ENCODE measurements at places on chromosomes 3 and 15.

DNA sequence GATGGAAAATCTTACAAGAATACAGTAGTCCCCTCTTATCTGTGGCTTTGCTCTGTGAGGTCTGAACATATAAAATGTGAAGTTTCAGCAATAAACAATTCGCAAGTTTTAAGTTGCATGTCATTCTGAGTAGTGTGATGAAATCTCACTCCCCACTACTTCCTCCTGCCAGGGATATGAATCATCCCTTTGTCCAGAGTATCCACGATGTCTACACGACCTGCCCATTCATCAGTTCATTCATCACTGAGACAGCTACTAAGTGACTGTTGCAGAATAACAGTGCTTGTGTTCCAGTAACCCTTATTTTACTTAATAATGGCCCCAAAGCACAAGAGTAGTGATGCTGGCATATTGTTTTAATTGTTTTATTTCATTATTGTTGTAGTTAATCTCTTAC is 489.2 kb upstream of the UBE2E2 start:
- no peak for DNase-seq

DNA sequence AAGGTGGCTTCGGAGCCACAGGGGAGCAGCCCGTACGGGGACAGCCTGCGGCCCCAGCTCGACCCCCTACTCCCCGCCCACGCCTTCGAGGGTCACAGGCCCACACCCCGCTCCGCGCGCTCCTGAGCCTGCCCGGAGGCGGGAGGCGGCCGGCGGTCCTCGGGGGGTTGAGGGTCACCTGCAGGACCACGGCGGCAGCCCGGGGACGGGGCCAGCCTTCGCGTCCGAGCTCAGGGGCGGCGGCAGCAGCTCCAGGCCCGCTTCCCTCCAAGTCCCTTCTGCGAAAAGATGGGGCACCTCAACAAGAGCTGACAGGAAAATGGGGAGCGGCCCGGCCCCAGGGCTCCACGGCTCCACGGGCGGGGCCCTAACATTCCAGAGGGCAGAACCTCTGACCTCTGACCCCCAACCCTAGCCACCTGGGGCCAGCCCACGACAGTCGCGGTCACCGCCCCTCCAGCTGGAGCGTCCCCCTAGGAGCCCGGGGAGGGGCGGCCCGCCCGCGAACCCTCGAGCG is 428 bp downstream of the LYSMD4 start:
- DNase-seq: no peak

DNA sequence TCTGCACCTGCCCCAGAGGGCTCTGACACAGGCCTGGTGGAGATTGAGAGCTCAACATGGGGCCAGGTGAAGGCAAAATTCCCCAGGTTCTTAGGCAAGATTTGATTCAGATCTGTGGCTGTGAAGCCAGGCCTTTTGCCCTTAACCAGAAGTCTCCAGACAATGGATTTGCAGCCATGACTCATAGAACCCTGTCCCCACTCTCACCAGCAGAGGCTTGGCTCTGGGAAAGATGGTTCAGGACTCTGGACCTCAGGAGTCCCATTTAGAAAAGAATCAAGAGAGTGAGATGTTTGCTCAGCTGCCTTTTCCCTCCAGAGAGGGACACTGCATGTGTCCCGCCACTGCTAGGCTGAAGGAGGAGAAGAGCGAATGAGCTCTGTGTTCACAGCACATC is 361.4 kb upstream of the ICE2 start:
- DNase-seq: no peak

- DNase-seq: no peak
Observed at GRCh38 chr3:173825730-173826129, 428.2 kb downstream of the NLGN1 start.

DNA sequence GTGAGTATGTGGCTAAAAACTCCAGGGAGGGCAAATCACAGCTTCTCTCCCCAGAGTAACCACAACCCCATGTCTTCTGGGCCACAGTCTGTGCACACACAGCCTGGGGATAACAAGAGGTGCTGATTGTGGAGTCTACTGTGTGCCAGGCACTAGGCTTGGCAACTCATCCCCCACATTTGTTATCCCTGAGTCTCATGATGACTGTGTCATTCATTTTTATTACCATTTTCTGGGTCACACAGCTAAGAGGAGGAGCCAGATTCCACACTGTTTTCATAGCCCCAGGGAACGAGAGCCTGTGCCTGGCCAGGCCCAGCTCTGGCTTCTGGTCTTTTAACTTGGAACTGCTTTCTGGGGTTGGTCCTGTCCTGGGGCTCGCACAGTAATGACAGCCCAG is 34.5 kb downstream of the ESYT3 start:
- no peak for DNase-seq

DNA sequence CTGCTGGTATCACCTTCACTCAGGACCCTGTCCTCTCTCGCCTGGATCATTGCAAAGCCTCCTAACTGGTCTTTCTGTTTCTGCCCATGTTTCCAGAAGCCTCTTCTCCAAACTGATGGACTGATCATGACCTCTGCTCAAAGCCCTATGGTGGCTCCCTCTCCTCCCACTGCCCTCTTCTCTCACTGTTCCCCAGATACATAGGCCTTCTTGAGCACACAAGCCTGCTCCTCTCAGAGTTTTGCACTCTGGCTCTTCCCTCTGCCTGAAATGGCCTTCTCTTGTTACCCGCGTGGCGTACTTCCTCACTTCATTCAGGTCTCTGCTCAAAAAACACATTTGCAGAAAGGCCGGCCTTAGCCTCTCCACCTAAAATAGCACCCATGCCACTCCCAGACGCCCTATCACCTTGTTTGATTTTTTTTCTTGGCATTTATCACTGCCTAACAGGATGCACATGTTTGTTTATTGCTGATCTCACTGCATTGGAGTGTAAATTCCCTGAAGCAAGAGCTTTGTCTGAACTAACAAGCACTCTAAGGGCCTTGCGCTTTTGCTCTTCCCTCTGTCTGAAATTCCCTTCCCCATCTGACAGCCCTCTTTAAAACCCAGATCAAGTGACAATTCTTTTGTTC is 1.4 kb upstream of the ETFA start:
- no peak for DNase-seq

DNA sequence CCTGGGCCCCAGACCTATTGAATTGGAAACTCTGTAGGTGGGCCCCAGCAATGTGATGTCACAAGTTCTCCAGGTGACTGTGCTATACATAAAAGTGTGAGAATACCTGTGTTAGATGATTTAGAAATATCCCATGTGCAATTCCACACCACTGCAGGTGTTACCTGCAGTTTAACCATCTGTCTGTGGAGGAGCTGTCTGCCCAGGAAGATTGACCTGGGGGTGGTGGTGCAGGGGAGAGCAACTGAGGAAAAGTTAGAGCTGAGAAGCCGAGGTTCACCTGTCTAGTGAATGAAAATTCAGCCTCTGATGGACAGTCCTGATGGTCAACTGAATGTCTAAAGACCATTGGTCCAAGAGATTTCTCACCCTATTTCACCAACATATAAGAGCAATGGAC is 132.2 kb upstream of the SLC24A5 start:
- no peak for DNase-seq

DNA sequence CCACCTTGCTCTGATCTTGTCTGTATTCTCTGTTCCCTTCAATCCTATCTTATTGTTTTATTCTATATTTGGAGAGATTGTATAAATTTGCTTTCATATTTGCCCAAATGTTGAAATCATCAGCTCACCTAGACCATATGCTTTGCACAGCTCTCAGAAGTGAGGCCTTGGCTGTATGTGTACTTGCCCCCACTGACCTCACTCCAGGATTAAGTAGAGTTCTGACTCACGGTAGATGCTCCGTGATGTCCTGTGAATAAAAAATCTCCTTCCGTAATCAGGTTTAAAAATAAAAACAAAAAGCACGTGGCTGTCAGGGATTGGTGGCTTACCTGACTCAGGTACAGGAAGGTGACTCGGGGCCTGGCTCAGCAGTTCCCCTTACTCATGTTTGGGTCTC is 162.2 kb downstream of the RYR3 start:
- DNase-seq: no peak

DNA sequence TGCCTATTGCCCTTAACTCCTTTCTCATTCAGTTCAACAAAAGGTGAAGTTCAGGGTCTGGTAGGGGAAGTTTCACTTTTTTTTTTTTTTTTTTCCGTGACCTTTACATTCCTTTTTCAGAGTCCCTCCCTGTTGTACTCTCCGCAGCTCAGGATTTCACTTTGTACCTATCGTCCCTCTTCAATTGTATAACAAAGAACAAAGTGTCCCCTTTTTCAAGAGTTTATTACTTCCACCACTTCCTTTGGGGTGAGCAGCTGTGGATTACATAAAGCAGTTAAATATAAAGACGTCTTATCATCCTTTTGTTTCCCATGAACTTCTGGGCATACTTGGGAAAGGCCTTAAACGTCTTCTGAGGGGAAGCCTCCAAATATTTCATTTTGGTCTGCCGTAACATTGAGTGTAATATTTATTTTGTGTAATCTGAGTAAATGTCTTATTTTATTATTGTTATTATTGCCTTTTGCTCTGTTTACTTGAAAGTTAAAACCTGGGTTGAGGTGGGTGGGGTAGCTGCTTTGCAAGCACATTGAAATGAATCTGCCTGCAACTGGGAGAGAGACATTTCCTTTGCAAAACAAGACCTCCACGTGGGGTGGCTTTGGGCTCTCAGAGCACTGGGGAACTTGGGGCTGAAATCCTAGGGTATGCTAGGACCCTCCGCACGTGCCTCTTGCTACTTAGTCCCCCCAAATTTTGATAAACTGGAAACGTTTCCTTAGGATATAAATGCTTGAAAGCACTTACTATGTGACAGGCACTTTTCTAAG is 169.4 kb downstream of the MCTP2 start:
- DNase-seq: no peak

- DNase-seq: no peak
Observed at GRCh38 chr15:38795471-38796245, 231.0 kb upstream of the RASGRP1 start.

DNA sequence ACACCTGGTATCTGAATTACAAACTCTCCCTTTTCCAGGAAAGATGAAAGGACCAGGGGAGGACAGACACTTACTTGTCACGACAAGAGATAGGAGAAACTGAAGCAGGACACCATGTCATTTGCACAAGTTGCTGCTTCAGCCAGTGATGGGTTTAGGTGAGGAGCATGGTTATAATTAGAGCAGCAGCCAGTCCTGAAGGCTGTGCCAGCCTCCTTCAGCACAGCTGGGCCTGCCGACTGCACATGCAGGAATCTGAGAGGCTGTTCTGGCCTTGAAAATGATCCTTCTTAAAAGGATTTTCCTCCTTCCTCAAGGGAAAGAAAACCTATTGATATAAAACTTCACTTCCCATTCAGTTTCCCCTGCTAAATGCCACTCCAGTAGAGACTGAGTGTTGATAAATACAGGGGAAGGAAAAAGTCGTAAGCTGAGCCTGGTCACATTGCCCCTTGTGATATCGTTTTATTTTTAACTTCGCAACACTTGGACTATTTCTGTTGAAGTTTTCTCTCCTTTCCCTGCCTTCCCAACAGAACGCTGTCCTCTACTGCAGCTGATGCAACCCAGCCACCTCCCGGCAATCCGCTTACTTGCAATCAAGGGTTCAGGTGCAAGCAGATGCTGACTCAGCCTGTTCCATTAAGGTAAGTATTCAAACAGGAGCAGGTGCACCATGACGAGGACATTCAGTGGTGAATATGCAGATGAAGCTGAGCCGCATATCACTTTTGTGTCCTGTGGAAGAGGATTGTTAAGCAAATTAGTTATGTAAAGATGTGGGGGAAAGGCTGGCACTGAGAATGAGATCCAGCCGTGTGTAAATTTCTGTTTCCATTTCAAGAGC is at the start of gene FBXO40:
Gene FBXO40, plus strand, starts transcription at position 524 of the 847 bp plus-strand sequence. CDS start 27,197 bp downstream, outside the sequence.
- DNase-seq: no peak

DNA sequence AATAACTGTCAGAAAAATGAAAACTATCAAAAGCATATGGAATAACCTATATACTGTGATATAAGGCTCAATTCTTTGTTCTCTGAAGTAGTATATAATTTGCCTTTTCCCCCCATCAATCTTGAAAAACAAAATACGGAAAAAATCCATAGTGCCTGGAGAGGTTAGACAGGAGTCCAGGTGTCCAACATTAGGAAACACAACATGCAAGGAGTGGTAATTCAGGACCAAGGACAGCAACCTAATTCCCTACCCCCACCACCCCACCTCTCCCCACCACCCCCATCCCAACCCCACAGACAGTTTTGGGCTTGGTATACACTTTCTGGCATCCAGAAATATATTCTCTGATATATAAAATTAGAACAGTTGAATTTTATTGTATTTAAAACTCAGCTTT is 55.1 kb upstream of the SLC25A26 start:
- DNase-seq: no peak

- no peak for DNase-seq
Observed at GRCh38 chr15:47332481-47332880, 384.8 kb upstream of the SEMA6D start.
